ENCODE measurements at places on chromosomes 2 and 18.

DNA sequence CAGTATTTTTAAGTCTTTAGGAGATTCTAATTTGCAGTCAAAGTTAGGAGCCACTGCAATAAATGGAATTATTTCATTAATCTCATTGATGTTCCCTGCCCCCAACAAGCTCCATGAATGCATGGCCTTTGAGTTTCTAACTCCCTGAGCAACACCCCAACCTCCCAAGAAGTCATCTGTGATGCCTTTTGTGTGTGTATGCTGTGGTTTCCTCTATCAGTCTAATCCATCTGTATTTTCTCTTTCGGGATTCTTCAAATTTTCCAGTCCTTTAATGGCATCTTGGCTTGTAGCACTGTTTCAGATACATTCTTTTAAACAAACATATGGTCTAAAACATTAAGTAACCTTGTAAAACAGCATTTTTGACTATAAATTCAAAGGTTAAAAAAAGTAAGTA is 16.8 kb downstream of the SERPINB10 start:
- no peak for DNase-seq

DNA sequence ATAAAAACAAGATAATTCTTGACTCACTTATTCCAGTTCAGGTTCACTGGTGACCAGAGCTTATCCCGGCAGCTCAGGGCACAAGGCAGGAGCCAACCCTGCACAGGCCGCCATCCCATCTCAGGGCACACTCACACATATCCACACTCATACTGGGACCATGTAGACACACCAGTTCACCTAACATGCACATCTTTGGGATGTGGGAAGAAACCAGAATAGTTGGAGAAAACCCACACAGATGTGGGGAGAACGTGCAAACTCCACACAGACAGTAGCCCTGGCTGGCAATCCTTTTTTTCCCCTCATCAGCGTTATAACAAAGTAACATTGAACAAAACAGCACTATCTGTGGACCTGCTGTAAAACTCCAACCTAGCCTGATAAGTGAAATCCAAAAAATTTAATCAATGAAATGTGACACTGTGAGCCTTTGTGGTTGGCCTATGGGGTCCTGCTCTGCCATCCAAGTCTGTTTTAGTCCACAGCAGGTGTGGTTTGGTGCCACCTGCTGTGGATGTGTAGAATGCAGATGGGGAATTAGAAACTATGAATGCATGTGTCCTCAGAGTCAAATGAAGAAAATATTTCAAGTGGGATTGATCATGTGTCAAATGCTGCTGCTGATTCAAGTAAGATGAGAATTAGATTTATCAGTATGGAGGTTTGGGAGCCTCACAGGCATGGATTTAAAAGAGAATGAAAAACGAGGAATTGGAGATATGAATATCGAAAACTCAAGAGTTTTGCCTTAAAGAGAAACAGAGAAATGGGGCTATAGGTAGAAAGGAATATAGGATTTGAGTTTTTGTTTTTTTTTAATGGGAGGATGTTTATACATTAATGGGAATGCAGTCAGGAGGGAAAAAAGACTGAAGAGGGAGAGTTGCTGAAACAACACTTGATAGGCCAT is 47.0 kb downstream of the UGP2 start:
- no peak for DNase-seq

DNA sequence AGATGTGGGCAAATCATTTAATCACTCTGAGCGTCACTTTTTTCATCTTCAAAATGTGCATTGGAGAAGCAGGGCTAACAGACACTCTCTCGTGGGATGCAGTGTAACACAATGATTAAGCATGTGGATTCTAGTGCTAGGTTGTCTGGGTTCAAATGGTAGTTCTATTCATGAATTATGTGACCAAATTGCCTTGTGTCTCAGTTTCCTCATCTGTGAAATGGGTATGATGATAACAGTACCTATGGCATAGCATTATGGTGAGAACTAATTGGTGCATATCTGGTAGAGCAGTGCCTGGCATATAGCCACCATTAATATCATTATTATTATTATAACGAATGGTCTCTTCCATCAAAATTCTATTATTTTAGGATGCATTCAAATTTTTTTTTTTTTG is 142.4 kb upstream of the SIX3 start:
- no peak for DNase-seq

DNA sequence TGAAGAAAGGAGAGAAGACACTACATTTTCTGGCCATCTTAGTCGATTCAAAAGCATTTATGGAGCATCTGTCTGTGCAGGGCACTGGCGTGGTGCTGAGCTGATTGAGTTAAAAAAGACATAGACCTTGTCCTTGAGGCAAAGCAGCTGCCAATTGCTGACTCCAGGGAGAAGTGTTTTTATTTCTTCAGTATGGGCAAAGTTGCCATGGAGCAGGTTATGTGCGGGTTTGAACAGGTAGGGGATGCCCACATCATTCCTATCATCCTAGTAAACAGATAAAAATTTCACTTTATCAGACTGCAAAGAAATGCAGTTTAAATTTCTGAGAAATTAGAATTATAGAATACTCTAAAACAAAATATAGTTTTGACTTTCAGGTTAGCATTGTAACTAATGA is 125.8 kb downstream of the NUP35 start:
- no peak for DNase-seq

GRCh38 chr18:75875559-75875958 is 448.1 kb upstream of the SMIM21 start:
- DNase-seq = no peak

DNA sequence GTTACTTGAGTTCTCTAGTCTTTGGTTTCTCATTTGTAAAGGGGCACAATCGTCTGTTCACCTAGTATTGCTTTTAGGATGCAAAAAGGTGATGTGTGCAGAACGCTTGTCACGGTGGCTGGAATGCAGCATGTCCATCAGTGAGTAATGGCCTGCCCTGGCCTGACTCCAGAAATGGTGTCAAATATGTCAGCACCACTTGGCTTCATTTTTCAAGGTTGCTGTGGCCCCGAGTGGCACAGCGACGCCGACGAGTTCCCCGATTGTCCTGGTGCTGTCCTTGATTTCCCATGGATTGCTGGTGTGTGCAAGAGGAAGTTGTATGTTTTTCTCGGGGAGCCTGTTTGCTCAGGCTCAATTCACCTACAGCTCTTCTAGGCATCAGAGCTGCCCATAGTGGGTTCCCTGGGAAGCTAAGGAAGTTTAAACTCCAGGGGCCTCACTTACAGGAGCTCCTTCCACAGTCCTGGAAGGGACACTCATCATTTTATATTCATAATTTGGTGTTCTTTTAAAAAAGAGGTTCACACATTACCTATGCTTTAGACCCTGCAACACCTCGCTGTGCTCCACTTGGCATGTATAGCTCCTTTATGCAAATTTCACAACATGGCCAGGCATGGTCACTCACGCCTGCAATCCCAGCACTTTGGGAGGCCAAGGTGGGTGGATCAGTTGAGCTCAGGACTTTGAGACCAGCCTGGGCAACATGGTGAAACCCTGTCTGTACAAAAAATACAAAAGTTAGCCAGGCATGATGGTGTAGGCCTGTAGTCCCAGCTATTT is 25.6 kb upstream of the ZNF407 start:
- DNase-seq = no peak

- DNase-seq = no peak
Observed at GRCh38 chr2:11568436-11568835, 34.6 kb downstream of the GREB1 start.

DNA sequence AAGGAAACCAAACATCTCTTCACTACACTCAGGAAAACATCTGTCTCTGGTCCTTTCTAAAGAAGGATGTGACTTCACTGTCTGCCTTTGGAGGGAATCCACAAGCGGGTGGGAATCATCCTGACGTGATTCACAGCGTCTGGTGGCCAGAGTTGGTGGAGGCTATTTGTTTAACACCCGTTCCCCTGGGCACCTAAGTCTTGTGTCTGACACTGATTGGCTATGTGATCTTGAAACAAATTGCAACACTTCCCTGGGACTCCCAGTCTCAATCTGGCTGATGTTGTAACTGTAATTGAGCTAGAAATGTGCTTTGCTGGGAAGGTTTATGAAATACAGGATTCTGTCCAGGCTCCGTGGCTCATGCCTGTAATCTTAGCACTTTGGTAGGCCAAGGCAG is 28.8 kb upstream of the SIX3 start:
- no peak for DNase-seq

DNA sequence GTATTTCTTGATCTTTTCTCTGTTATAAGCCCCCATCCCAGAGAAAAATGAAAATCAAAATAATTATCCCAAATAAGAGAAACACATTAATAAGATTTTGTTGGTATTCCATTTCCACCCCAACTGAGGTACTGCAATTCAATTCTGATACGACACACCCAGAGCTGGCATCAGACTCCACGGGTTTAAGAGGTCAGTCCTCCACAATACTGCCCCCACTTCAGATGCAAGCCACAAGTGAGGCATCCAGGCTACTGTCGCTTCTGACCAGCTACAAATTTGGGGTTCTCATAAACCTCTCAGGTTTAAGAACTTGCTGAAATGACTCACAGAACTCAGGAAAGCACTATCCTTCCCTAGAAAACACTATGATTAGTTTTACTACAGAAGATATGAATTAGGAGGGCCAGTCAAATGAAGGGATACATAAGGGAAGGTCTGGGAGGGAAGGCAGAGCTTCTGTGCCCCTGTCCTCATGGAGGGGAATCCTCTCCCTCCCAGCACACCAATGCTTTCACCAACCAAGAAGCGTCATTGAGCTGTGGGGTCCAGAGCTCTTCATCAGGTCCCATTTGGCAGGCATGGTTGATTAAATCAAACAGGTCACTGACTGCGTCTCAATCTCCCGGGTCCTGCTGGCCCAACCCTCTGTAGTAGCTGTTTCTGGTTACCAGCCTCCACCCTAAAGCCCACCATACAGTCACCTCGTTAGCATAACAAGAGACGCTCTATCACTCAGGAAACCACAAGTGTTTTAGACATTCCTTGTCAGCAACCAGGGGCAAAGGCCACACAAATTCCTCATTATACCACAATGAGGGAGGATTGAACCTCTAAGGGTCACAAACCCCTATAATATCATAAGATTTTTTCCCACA is 46.2 kb downstream of the IWS1 start:
- no peak for DNase-seq

- DNase-seq = no peak
Observed at GRCh38 chr2:3705782-3706181, 2.4 kb downstream of the DCDC2C start.

DNA sequence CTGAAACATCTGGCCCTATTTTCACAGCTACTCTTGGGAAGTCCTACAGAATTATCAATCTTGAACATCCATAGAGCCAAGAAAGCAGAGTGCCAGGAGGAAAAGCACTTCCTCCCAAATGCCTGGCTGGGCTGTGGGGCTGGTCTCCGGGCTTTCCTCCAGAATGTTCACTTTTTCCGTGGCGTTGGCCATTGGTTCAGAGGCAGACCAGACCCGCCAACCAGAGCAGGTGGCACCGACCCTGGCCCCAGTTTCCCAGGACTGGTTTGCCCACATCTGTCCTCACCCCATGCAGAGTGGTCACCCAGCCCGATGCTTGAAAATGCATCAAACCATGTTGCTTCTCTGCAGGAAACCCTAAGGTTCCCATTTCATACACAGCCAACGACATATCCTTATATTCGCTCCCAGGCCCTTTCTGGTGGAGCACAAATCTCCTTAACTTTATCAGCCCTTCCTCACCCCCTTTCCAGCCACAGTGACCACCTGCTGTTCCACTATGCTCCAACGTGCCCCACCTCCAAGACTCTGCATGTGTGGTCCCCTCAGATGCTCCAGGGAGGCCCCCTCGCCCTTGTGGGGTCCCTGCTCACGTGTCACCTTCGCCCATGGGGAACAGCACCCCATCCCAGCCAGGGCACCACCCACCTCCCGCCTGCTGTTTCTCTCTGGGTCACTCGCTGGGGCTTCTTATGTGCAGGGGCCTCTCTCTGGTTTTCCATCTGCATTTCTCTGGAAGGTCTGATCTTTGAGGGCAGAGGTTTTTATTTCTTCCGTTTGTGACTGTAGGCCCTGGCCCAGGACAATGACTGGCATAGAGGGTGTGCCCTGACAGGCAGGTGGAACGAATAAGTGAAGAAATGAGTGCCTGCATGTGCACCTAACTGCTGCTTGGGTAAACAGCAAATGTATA is 92.9 kb downstream of the PXDN start:
- peak; percentile 54 for DNase-seq

GRCh38 chr2:209556354-209556961 is 132.6 kb downstream of the MAP2 start:
- no peak for DNase-seq

DNA sequence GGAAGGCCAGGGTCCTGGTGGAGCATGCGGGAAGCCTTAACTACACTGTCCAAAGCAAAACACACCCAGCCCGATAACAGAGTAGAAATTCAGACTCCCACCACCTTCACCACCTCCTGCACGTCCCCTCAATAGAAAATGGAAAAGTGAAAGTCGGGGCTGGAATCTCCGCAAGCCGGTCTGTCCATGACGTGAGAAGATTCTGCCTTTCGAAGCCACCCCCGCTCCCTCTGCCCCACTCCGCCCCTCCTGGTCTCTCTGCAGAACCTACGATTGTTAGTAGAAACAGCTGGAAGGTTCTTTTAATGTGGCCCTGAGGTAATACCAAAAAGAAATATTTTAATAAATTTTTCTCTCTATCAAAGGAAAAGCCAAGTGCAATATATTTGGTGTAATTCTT is 116.4 kb downstream of the GBX2 start:
- no peak for DNase-seq

DNA sequence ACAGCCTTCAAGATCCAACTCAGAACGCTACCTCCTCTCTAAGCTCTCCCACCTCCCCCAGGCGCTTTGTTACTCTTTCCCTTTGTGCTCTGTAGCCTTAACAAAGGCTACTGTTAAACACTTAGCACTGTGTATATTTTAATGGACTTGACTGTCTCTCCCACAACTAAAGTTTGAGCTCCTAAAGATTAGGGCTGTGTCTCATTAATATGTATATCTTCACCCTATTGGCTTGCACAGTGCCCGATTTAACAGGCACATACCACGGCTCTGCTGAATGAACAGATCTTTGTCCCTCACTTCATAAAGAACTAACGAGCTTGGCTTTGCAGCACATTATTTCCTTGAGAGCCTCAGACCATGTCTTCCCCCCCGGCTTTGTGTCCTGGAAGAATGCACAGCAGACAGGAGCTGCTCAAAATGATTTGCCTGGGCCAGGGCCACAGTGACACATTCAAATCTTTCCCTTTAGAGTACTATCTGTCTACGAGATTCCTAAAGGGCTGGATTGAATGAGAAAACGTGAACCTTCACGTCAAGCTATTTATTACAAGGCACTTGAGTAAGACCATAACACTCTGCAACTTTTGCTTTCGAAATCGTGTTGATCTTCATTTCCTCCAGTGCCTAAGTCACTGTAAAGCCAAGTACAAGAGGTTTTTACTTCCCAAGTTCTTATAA is 22.1 kb downstream of the ABHD3 start:
- DNase-seq = no peak

GRCh38 chr2:189338115-189338514 is 103.2 kb upstream of the WDR75 start:
- DNase-seq = peak; percentile 48

GRCh38 chr2:2182551-2183071 is 148.5 kb downstream of the MYT1L start:
- DNase-seq = peak; percentile 41
